ENCODE measurements at places on chromosomes 6 and 20. TPM values are rescaled to one million over a fixed set of nuclear protein-coding genes. Genes with fewer than 3 reads are reported as not detected.

Gene MEI4
- total RNA-seq = not detected

Gene HLA-DRB1
- not detected for total RNA-seq

Gene CNPY3
- 36.6 TPM for total RNA-seq

Gene ADISSP
- 101 TPM for total RNA-seq

Gene SH3BGRL2
- total RNA-seq = 0.29 TPM

Gene PERP
- total RNA-seq = 49.6 TPM

Gene KDM1B
- 7.8 TPM for total RNA-seq

Gene PRRT1
- 0.74 TPM for total RNA-seq

Gene TMC2
- not detected for total RNA-seq

Gene ZFP57
- not detected for total RNA-seq

Gene EFCAB8
- total RNA-seq = not detected

Gene RSPH4A
- total RNA-seq = 0.39 TPM

Gene SAMD5
- total RNA-seq = 0.62 TPM

Gene RING1
- 28.2 TPM for total RNA-seq

Gene GRIK2
- total RNA-seq = 0.28 TPM

Gene PTCHD4
- not detected for total RNA-seq

Gene RPS21
- total RNA-seq = 2,630 TPM

Gene OOEP
- not detected for total RNA-seq

Gene MLN
- total RNA-seq = not detected

Gene TMEM14B
- 138 TPM for total RNA-seq

Gene MYMX
- not detected for total RNA-seq

Gene ESR1
- not detected for total RNA-seq

Gene ANKRD66
- total RNA-seq = not detected

Gene NOTCH4
- total RNA-seq = 0.73 TPM

Gene ZC3H12D
- 0.07 TPM for total RNA-seq

Gene ADIG
- total RNA-seq = not detected

Gene ROMO1
- total RNA-seq = 326 TPM

Gene IGF2R
- 32.4 TPM for total RNA-seq

Gene C6orf58
- total RNA-seq = 0.33 TPM

Gene TMEM244
- not detected for total RNA-seq

Gene OPRL1
- 0.45 TPM for total RNA-seq

Gene FRK
- 1.5 TPM for total RNA-seq

Gene ZBTB2
- total RNA-seq = 11.3 TPM

Gene MCHR2
- not detected for total RNA-seq

Gene TREM1
- total RNA-seq = not detected

Gene ANGPT4
- 0.03 TPM for total RNA-seq

Gene NRN1
- total RNA-seq = 0.50 TPM

Gene FGD2
- total RNA-seq = not detected

Gene SCP2D1
- total RNA-seq = not detected

Gene AIF1
- total RNA-seq = not detected

Gene C20orf202
- total RNA-seq = not detected

Gene ZNF334
- total RNA-seq = not detected

Gene RUNX2
- 1.3 TPM for total RNA-seq

Gene GSTA2
- total RNA-seq = not detected

Gene SUMO4
- total RNA-seq = not detected

Gene ALDH5A1
- total RNA-seq = 8.3 TPM
